Caudate nucleus (tissue), 63 donors: ENCODE measurements at places on chromosomes 1 and 21.

GRCh38 chr21:15943009-15943666, 213.4 kb downstream of the USP25 start:
- DNase-seq: no peak

DNA sequence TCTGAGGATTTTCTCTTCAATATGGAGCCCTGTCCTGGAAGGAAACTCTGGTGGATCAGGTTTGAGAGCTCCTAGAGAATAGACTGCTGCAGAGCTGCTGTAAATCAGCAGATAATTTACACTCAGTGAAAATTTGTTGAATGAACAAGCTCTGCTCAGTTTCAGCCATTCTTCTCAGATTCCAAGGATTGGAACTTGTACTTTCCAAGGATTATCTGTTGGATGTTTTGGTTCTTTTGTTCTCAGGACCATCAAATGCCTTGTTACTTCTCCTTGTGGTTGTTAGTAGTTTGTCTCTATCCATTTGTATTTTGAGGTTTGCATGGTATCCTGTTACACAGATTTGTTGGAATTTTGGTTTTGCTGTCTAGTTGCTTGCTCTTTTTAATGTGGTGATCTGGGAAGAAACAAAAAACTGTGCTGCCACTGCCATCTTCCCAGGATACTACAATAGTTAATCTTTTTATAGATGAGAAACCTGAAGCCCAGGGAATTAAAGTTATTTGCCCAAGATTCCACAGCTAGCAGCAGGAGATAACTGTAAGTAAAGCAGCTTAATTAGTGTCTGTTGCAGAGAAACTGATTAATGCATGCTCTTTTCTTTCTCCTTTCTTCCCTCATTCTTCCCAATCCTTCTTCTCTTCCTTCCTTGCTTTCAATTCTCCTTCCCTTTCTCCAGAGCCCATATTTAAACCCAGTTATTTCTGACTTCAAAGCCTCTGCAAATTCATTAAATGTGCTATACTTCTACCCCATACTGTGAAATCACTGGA, 21.7 kb upstream of the KIFAP3 start:
- no peak for DNase-seq

DNA sequence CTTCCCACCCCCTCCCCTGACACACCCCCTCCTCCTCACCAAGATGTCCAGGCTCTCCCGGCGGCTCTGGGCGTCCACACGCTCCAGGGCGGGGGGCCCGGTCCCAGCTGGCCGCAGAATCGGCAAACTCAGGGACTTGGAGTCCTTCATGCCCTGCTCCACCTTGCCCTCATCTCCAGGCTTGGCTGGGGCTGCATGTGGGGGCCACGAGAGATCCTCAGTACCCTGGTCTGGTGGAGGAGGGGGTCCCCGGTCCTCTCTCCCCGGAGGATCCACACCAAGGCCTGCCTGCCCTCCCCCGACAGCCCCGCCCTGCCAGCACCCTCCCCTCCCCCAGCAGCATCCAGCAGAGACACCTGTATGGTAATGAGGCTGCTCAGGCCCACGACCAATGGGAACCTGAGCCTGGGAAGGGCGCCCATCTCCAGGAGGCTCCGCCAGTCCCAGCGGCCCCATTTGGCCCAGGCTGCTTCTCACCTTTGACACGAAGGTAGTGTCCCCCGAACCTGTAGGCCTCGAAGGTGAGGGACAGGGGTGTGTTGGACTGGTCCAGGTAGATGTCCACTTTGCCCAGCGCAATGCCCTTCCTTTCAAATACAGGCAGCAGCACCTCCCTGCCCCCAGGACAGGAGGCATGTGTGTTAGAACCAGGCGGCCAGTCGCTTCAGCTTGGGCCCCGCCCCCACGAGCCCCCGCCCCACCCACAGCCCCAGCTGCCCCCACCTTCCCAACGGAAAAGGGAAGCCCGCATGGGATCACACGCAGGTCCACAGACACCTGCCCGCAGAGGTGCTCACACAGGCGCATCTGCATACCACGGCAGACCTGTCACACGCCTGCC, 8.2 kb upstream of the TNFRSF25 start:
- no peak for DNase-seq

- no peak for DNase-seq
These were observed 2157.1 kb downstream of the NCAM2 start for GRCh38 chr21:23155281-23155680.

DNA sequence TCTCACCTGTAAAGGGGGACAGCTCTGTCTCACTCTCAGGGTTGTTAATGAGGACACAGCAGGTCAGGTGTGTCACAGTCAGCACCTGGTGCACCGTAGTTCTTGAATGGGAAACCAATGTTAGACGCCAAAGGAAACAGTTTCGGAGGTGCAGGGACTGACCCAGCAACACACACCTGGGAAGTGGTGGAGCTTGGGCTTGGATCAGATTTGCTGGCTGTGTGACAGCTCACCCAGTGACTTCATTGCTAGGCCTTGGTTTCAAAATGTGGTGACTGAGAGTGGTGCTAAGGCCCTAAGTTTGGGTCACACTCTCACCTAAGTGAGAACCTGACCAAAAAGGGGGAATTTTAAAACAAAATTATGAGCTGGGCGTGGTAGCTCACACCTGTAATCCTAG, 34.9 kb downstream of the ALPL start:
- DNase-seq: no peak

- no peak for DNase-seq
These were observed 93.0 kb downstream of the DYRK1A start for GRCh38 chr21:37459575-37459974.
